Inflammatory macrophage (primary cell): ENCODE measurements at places on chromosomes 2 and 18.

GRCh38 chr2:129756276-129756675, 223.2 kb upstream of the RAB6C start:
- DNase-seq, result no peak

- peak; percentile 1 for DNase-seq
These were observed 98.5 kb downstream of the DSEL start for GRCh38 chr18:67417864-67418523.

GRCh38 chr18:59834267-59834666, 65.5 kb upstream of the PMAIP1 start:
- DNase-seq, result no peak

GRCh38 chr18:7766346-7766745, 199.2 kb downstream of the PTPRM start:
- DNase-seq, result no peak

- no peak for DNase-seq
These were observed 100.7 kb upstream of the CCDC195 start for GRCh38 chr2:224816816-224817215.

- no peak for DNase-seq
These were observed 21.7 kb upstream of the ZNF385B start for GRCh38 chr2:179882851-179883806.

DNA sequence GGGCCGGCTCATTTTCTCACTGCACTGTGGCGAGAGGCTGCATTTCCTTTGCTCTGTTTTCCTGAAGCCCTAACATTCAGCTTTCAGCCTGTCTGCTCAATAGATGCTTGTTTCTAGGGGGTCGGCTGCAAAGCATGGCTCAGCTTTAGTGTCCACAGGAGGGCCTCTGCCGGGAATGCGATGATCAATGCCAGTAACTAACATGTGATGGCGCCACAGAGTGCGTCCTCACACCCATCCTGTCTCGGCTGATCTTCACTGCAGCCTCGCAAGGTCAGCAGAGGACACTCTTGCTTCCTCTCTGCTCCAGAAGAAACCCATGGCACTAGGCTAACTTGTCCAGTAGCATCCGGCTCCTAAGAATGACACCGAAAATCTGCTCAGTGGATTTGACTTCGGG, 156.4 kb upstream of the PXDN start:
- DNase-seq, result no peak

- no peak for DNase-seq
These were observed 721.8 kb downstream of the ERBB4 start for GRCh38 chr2:211816754-211817153.

- no peak for DNase-seq
These were observed 971.9 kb downstream of the DCDC2C start for GRCh38 chr2:4675295-4675694.

GRCh38 chr2:73297151-73297559, 3.8 kb upstream of the EGR4 start:
- DNase-seq, result no peak

GRCh38 chr2:36394804-36395203, 39.2 kb downstream of the CRIM1 start:
- DNase-seq, result no peak

DNA sequence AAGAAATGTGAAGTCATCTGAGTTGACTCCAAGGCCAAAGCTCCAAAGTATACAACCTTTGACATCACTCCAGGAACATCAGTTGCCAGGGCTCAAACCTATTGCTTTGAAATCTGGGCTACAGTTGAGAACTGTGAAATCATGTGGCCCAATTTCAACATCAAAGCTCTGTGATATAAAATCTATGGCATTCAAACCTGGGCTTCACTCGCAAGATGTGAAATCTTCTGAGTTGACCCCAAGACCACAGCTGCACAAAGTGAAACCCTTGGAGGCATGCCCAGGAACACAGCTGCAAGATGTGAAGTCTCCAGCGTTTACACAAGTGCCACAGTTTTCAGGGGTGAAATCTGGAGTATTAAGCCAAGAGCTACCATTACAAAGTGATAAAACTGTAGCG, 9.4 kb upstream of the ZNF512 start:
- no peak for DNase-seq

DNA sequence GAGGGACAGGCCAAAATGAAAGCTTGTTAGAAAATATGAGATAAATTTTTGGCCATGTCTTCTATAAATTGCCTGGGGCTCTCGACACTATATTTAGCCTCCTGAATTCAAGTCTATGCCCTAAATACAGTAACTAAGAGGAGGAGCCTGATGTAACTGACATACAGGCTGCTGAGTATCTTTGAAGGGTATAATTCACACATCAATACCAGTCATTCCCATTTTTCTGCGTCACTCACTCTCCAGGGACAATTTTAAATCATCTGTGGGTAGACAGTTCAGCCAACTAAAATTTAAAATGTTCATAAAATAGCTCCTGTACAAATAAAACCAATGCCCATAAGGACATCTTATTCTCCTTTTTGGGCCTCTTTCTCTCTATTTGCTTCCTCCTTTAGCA, 105.9 kb downstream of the AP1S3 start:
- DNase-seq, result no peak

- no peak for DNase-seq
These were observed 109.0 kb downstream of the COL6A3 start for GRCh38 chr2:237304763-237305514.

- no peak for DNase-seq
These were observed 73.8 kb upstream of the KLHL29 start for GRCh38 chr2:23311186-23311585.

DNA sequence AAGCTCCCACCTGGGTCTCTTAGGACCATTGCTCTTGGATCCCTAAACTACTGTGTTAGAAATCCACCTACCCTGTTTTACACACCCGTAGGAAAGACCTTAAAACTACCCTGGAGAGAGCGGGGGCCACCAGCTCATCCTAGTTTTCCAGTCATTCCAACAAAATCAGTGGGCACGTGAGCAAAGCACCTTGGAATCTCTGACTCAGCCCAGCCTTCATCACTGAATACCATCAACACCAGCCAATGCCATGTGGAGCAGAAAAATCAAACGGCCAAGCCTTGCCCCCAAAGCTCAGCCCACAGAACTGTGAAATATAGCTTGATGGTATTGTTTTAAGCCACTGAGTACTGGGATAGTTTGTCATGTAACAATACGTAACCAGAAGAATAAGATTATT, 449.7 kb upstream of the CHAC2 start:
- no peak for DNase-seq

DNA sequence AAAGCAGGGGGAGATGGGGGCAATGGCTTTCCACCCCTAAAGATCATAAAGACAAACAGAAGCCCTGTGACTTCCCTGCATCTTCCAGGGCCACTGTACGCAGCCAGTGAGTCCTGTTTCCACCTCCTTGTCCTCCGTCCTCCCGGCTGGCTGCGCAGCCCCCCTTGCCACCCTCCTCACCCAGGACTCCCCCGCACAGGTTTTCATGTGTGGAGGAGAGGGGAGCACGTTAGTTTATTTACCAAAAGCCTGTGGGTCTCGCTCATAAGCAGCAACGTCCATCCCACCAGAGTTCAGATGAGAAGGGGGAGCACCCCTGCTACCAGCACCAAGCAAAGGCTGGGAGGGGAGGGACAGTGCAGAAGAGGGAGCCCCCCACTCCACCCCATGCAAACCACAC, 11.7 kb downstream of the CYP26B1 start:
- no peak for DNase-seq

DNA sequence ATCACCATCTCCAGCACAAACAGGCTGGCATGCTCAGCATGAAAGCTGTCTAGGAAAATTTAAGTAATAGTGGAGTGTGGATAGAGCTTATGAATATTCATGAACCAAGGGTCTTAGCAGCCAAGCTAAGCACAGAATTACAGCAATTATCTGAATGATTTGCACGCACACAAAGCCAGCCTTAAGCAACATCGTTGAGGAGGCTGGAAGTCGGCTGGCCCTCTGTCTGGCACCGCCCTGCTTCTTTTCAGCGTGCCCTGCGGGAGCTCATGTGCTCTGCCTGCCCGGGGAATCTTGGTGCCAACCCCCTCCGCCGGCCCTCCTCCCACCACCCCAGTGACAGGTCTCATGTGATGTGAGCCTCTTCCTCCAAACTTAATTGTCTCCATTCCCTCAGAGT, 540.1 kb downstream of the CMPK2 start:
- no peak for DNase-seq

GRCh38 chr2:201049455-201049854, 22.0 kb downstream of the HYCC2 start:
- no peak for DNase-seq

- no peak for DNase-seq
These were observed 6.1 kb downstream of the ALLC start for GRCh38 chr2:3664118-3664517.

- DNase-seq, result no peak
These were observed 174.3 kb downstream of the PDE1A start for GRCh38 chr2:182252534-182252933.

- no peak for DNase-seq
These were observed 31.2 kb downstream of the PIEZO2 start for GRCh38 chr18:11118051-11118766.

- DNase-seq, result no peak
These were observed 248.0 kb upstream of the TANK start for GRCh38 chr2:160912276-160912675.

- no peak for DNase-seq
These were observed 1577.7 kb upstream of the ACVR2A start for GRCh38 chr2:146267093-146267492.

DNA sequence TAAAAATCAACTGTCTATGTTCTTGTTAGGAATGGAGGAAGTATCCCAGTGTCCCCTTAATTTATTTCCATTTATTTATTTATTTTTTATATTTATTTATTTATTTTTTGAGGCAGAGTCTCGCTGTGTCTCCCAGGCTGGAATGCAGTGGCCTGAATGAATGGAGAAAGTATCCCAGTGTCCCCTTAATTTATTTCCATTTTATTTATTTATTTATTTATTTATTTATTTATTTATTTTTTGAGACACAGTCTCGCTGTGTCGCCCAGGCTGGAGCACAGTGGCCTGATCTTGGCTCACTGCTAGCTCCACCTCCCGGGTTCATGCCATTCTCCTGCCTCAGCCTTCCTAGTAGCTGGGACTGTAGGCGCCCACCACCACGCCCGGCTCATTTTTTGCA, 34.1 kb downstream of the MIB1 start:
- no peak for DNase-seq

DNA sequence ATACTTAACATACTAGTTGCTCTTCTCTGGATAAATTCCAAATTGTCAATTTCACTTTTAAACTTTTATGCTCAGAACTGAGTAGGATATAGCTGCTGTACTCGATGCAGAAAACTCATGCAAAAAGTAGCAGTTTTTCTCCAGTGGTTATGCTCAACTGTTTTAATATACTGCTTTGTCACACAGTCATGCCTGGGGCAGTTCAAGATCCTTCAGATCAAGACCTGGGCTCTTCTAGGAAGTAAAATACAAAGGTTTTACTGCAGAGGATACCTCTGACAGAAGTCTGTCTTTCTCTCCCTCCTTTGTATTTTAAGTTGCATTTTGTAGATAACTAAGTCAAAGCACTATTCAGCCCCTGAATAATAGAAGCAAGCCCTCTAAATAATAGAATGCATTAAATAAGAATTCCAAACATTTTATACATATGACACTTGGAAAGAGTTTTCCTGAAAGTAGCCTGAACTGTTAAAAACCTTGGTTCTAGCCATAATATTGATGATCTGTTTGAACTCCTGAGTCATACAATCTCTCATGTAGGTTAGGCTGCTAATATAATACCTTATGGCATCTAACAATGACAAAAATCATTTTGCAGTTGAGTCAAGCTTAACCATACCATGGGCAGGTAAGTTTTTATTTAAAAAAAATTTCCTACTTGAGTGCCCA, 183.3 kb upstream of the TRIB2 start:
- DNase-seq, result no peak

- no peak for DNase-seq
These were observed 583.0 kb downstream of the IRS1 start for GRCh38 chr2:226216575-226216974.

DNA sequence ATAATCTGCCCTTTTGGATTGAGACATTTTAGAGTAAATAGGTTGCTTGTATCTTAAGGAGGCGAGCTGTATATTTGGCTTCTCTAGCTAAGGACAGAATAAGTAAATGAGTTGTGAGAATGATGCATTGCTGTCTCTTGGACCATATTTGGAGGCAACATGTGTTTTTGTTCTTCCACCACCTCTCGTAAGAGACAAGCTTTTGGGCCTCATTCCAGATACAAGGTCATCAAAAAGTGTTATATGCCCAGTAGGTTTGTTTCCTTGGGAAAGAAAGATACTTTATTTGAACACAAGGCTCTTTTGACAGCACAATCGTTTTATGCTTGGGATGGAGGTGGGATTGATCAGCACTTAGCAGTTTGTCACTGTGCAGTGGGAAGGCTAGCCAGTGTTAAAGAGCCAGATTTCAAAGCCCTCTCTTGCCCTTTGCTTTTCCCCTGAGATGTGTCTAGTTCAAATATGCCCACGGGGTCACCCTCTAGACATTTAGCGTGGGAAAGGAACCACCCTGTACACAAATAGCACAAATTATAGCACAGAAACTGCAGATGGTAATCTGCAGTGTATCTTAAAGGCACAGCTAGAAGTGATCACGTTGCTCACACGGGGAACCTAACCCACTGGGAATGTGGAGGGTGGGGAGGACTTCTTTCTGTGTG, 131.3 kb downstream of the MAP4K4 start:
- DNase-seq, result no peak

DNA sequence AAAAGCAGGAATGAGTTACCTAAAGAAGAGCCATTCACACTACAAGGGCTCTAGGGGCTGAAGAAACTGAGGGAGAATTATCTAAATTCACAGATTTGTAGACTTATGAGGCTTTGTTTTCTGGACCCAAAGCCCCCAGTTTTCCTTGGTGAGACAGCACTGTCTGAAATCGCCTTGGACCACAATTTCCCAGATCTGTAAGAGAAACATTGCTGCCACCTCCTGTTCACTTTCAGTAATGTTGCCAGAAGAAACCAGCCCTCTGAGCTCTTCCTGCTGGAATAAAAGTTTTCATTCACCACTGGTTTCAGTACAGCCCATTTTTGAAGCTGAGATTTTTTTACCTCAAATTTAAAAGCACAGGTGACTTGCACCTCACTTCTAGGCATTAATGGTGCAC, 169.2 kb downstream of the CDH20 start:
- peak; percentile 42 for DNase-seq

DNA sequence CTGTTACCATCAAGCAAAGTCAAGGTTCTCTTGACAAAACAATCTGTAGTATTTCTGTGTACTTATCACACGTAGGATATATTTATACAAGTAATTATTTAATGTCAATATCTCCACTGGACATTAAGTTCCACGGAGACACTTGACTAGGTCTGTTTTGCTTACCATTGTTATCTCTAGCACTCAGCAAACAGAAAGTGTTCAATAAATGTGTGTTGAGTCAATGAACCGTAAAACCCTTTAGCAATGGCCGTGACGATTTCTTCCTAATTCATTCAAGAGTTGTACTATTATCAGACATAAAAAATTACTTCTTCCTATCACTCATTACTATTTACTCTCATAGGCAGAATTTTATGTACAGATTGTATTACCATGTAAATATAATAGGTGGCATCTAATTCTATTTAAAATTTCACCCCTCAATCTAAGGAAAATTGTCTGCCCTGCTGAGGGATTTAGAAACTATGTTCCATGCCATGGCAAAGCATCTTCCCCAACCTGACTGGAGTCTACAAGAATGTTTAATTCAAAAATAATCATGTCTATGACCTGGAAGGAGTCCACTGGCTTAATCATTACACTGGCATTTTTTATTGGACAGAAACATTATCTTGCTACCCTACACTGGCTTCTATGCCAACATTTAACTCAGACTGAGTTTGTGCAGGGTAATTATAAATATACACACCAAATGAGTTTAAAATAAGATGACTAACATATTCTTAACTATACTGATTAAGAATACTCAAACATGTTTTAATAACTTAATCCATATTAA, 301.9 kb downstream of the ZEB2 start:
- DNase-seq, result no peak

GRCh38 chr2:226644399-226644865, 155.2 kb downstream of the IRS1 start:
- no peak for DNase-seq
